Posterior vena cava (tissue), 2 donors: ENCODE measurements at places on chromosomes 4 and X. TPM values are rescaled to one million over a fixed set of nuclear protein-coding genes. Genes with fewer than 3 reads are reported as not detected.

Gene RNF150
- 26.6 TPM for total RNA-seq

Gene CPE
- total RNA-seq, result 383 TPM

Gene P2RY10
- not detected for total RNA-seq

DNA sequence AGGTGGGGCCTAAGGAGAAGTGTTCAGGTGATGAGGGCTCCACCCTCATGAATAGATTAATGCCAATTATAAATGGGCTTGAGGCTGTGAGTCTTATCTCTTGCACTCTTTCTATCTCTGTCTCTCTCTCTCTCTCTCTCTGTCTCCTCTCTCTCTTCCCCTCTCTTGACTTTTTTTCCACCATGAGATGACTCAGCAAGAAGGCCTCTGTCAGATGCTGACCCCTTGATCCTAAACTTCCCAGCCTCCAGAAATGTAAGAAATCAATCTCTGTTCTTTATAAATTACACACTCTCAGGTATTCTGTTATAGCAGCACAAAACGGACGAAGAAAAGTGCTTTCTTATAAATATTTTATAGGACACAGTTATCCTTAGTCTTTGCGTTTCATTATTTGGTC is 184.9 kb upstream of the PCDH7 start:
- DNase-seq, result no peak

Gene EPHA5
- 0.62 TPM for total RNA-seq

DNA sequence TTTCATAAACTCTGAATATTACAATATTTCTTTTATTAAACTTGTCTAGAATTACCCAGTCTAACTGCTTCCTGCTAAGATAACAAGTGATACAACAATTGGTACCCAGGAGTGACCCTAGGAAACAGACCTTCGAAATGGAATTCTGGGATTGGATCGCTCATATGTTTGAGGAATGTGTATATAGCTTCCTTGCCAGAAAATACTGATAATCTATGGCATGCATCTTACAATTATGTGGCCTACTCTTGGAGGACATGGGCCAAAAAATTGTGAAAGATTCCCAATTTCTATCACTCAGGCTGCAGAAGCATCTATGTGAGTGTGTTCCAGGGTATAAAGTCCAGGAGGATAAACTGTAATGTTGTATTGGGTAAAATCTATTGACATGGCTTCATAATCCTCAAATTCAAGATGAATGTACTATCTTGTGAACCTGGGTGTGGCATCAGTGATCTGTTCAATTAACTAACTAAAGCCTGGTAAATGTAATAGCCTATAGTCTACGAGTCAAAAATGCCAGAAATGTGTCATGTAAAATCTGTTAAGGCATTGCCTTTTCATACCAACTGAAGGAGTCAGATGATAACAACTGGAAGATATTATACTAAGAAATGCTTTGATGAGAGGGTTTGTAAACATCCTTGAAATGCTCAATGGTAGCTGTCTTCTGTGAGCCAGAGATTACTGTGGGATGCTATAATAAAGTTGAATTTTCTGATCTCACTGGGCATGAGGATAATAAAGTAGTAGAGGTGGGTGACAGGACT is 1499.3 kb downstream of the PCDH7 start:
- DNase-seq, result no peak
